ENCODE measurements at places on chromosomes 4 and X.

- no peak for DNase-seq
These were observed 25.5 kb upstream of the USO1 start for GRCh38 chr4:75698963-75699228.

GRCh38 chrX:338281-338835 lies 19.8 kb upstream of the GTPBP6 start:
- DNase-seq, result no peak

- no peak for DNase-seq
These were observed 21.4 kb downstream of the REELD1 start for GRCh38 chr4:146235654-146236177.

- no peak for DNase-seq
These were observed 1.3 kb upstream of the PDHA1 start for GRCh38 chrX:19342331-19342906.

- peak; percentile 37 for DNase-seq
These were observed 29.0 kb downstream of the COQ2 start for GRCh38 chr4:83255584-83255983.

DNA sequence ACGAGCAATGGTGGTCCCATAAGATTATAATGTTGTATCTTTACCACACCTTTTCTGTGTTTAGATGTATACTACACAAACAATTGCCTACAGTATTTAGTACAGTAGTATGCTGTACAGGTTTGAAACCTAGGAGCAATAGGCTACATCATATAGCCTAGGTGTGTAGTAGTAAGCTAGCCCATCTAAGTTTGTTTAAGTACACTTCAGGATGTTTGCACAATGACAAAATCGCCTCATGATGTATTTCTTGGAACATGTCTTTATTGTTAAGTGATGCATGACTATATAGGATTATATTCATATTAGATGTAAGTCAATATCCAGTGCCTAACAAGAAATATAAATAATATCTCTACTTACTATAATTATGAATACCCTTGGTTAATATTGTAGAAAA lies 104.6 kb downstream of the SLC10A6 start:
- DNase-seq, result peak; percentile 1

DNA sequence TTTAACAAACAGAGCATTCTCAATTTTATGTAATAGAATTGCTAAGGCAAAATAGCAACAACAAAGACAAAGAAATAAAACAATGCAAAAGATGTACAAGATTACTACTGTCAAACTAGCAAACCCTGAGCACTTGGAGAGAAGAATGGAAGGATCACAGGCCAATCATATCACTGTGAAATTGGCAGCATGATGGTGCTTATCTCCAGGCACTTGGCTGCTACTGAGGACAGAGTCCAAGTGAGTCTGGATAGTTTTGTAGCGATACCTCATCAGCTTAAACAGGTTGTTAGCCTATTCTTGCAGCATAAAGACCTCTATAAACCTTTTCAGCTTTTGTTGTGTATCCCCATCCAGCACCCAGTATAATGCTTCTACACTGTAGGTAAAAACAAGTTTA lies 117.7 kb downstream of the C4orf33 start:
- no peak for DNase-seq

Measured in T47D (cell line).